ENCODE measurements at places on chromosomes 3 and 15.

DNA sequence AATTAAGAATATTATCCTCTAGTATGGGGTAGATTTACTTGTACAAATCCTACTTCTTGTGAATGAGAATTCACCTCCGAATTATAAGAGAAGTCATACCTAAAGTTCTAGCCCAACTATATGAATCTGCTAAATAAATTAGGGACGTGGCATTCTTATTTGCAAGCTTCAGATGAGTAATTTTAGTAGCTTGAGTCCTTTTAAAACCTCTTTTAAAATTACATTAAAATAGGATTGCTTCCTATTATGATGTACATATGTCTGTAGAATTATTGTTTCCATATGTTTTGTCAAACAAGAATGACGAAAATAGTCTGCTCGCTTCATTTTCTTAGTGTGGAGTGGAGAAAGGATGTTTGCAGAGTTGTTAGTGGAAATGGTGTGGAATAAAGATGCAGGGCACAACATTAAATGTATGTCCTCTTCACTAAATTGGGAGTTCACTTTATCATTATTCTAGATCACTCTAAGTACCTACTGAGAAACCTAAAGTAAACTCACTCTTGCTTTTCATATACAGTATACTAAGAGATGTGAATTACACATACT, 59.4 kb downstream of the CMSS1 start:
- no peak for DNase-seq

DNA sequence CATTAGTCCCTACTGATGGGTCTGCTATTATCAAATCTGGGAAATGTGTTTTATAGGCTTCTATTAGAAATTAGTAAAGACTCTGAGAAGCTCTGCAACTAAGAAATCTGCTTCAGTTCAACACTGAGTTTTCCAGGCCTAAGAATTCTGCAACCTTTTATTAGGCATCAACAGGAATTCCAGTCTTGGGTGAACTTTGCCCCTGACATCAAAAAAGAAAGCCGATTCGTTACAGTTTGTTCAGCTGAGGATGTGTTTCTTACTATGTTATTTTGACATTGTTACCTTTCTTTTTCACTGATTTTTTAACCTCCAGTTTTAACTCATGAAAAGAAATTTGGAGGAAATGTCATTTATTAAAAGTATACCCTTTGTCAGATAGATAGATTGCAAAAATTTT, 131.5 kb upstream of the KCNH8 start:
- DNase-seq = no peak

GRCh38 chr3:39165518-39165917, 12.1 kb upstream of the CSRNP1 start:
- DNase-seq = no peak

DNA sequence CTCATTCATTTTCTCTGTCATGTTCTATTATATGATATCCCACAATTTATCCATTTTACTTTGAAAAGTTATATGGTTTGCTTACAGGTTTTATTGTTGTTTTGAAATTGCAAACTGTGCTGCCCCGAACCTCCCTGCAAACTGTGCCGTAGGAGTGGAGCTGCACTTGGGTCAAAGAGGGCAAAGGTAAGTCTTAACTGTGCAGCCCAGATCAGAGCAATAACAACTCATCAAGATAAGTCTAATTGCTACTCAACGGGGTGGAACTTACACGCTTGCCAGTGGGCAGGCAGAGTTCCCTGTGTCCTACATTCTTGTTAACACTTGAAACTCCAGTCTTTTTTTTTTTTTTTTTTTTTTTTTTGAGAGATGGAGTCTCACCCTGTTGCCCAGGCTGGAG, 33.2 kb downstream of the ZDHHC19 start:
- DNase-seq = no peak

DNA sequence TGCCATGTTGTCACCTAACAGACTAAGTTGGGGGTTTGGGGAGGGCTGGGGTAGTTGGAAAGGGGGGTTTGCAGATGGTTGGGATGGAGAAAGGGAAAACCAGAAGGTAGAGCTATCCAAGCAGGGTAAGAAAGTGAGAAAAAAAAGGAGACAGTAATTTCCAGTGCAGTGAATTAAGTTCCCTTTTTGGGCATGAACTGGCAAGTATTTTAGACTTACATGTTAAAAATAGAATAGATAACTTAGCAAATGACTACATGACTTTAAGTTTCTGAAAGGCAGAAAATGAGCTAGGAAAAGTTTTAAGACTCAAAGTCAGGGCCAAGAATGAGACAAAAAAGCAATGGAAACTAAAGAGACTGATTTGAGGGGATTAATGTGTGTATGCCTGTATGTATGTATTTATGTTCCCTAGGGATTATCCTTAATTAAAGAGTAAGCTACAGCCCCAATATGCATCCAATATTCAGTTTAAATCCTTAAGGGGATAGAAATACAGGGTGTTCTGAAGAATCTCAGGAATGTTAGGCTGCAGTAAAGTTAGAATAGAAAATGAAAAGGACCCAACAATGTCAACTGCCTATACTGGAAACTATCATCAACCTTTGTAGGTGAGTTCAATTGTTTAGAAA, 285.2 kb upstream of the MME start:
- no peak for DNase-seq

DNA sequence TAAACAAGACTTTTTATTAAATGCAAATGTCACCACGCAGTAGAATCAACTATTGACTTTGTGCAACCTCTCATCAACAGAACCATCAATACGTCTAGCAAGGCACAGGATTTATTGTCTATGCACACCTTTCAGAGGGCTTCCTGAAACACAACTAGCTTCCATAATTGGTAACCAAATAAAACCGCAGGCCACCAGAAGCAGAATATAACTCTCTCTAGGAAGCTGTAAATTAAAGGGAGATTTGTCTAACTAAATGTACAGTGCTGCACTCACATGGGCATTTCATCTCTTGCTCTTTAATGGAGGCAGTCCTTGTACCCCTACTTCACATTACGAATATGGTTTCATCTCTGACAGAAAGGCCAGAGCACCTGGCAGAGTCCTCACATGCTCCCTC, 93.0 kb downstream of the FHIT start:
- no peak for DNase-seq

DNA sequence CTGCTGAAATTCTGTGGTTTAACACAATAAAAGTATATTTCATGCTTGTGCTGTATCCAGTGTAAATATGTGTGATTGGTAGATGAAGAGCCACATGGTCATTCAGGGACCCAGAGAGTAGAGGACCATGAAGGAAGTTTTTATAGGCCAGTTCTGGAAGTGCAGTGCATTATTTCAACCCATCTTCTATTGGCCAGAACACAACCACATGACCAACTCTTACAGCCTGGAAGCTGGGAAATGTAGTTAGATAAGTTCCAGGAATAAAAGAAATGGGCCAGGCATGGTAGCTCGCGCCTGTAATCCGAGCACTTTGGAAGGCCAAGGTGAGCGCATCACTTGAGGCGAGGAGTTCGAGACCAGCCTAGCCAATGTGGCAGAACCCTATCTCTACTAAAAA, 21.4 kb upstream of the PRTG start:
- DNase-seq = no peak

- DNase-seq = no peak
These were observed 166.6 kb downstream of the NR1D2 start for GRCh38 chr3:24111711-24112110.

- no peak for DNase-seq
These were observed 153.5 kb upstream of the MEIS2 start for GRCh38 chr15:37253877-37254276.

GRCh38 chr3:28553175-28553574, 204.6 kb upstream of the AZI2 start:
- no peak for DNase-seq

All from hepatic stellate cell (primary cell).